Heart left ventricle (tissue), 16 donors: ENCODE measurements at places on chromosomes 16 and 17. TPM values are rescaled to one million over a fixed set of nuclear protein-coding genes. Genes with fewer than 3 reads are reported as not detected.

MCRIP2 gene
- 69.0 TPM for total RNA-seq

CTRB2 gene
- total RNA-seq = 2.8 TPM

CDRT15L2 gene
- total RNA-seq = not detected

PALB2 gene
- total RNA-seq = 4.2 TPM

CACNA1G gene
- total RNA-seq = 0.02 TPM

TMC7 gene
- total RNA-seq = 0.96 TPM

GRCh38 chr16:27264151-27264550 is 4.4 kb downstream of the NSMCE1 start:
- H3K27me3 ChIP-seq = no peaks in the 10 kb centered on the region
- H3K4me3 ChIP-seq = no peak overlapping the region
- peaks cover 10% of the 10 kb centered on the region for H3K4me1 ChIP-seq
- no peak for DNase-seq
- no peak overlapping the region for H3K27ac ChIP-seq
- no peaks in the 10 kb centered on the region for H3K36me3 ChIP-seq

DNA sequence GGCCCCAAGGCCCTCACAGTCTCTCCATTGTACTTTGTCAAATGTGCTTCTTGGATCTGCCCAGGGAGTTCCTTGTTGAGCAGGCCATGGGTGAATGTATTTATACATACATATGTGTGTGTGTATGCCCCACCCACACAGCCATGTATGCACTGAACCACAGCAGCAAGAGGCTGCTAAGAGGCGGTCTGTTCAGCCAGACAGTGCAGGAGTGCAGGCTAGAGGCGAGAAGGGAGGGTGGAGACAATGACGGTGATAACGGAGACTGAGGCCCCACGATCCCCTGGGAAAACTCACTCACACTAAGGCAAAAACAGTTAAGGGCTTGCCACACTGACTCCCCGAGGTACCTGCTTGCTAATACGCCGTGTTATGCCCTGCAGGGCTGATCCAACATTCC is 151.0 kb upstream of the CDC42EP4 start:
- no peak overlapping the region for H3K4me3 ChIP-seq
- H3K27ac ChIP-seq = no peak overlapping the region
- no peaks in the 10 kb centered on the region for H3K36me3 ChIP-seq
- DNase-seq = no peak
- H3K27me3 ChIP-seq = no peaks in the 10 kb centered on the region
- no peaks in the 10 kb centered on the region for H3K4me1 ChIP-seq

- no peaks in the 10 kb centered on the region for H3K4me1 ChIP-seq
- DNase-seq = no peak
Observed at GRCh38 chr16:7992616-7993015, 597.7 kb downstream of the TMEM114 start.

GRCh38 chr16:85943711-85944110 is 44.7 kb downstream of the IRF8 start:
- no peaks in the 10 kb centered on the region for H3K27me3 ChIP-seq
- no peak for DNase-seq
- H3K27ac ChIP-seq = no peak overlapping the region
- H3K4me3 ChIP-seq = no peak overlapping the region

- H3K27me3 ChIP-seq = no peaks in the 10 kb centered on the region
- no peak overlapping the region for H3K27ac ChIP-seq
- no peak overlapping the region for H3K4me3 ChIP-seq
- no peaks in the 10 kb centered on the region for H3K36me3 ChIP-seq
Observed at GRCh38 chr16:81582655-81583441, 138.2 kb downstream of the CMIP start.

DNA sequence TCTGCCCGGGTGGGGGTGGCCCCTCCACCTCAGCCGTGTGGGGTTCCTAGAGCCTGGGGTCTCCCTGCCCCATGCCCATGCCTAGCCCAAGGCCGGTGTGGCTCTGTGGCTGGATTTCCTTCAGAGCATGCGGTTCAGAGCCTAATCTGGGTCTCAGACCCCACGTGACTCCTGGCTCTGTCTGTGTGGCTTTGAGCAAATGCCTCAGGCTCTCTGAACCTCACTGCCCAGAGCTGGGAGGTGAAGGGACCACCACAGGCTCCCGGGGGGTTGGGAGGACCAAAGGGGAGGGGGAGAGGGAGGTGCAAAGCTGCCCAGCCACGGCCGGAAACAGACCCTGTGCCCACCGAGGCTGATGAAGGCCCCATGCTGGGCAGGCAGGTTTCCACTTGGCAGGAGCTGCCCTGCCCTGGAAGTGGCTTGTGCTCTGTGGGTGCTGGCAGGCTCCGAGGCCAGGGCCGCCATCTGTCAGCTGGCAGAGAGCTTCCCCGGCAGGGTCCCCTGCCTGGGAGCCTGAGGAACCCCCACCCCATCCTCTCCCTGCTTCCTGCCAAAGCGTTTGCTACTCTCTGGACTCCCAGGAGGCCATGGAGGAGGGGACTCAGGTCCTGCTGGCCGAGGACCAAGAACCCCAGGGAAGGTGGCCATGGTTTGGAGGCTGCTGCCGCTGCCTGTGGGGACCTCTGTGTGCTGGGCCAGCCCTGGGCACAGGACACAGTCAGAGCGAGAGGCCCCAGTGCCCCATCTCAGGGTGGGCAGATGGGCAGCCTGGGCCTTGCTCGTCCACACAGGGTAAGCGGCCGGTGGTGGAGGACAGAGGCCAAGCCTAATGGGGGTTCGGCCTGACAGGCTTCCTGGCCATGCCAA is 4.0 kb downstream of the CDH15 start:
- H3K36me3 ChIP-seq = no peaks in the 10 kb centered on the region
- peaks cover 7% of the 10 kb centered on the region for H3K4me1 ChIP-seq
- H3K27me3 ChIP-seq = peaks cover 9% of the 10 kb centered on the region
- DNase-seq = no peak
- no peak overlapping the region for H3K27ac ChIP-seq

DNA sequence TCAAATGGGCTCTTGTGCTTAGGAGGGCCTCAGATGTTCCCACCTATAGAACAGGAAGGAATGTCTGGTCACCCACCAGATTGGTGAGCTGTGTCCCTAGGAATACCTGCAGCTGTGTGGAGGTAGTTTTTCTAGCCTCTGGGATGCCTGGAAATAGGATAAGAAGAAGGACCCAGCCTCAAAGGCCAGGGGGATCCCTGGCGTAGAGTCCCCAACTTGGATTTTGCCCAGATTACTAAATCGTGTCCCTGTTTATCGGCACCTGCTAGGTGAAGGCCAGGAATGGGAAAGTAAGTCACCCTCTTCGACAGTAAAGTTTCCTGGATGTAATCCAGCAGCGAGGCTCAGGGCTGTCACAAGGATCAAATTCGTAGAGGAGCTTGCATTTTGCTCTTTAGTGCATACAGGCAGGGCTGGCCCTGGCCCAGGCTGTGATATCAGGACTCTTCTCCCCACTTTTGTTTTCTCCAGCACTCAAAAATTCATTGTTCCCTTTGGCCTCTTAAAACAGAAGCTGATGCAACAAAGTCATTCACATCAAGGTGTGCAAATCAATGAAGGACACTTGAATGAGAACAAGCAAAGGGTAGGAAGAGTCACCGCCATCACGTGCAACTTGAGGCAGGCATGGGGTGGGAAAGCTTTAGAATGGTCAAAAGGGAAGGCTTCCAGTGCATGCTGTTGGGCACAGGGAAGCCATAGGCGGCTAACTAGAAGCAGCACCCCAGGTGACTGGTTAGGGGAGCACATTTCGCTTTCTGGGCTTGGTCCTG is 7.5 kb downstream of the SLC13A2 start:
- no peaks in the 10 kb centered on the region for H3K27me3 ChIP-seq
- H3K27ac ChIP-seq = no peak overlapping the region
- no peak for DNase-seq
- no peak overlapping the region for H3K4me3 ChIP-seq
- H3K36me3 ChIP-seq = no peaks in the 10 kb centered on the region

GRCh38 chr17:48406936-48407567 is 23.0 kb downstream of the SKAP1 start:
- no peak for DNase-seq
- H3K4me3 ChIP-seq = no peak overlapping the region
- peaks cover 94% of the 10 kb centered on the region for H3K27me3 ChIP-seq

GRCh38 chr16:3095869-3096268 is 3.2 kb downstream of the ZSCAN10 start:
- H3K4me3 ChIP-seq = no peak overlapping the region
- no peak overlapping the region for H3K27ac ChIP-seq
- peak; percentile 57 for DNase-seq

GRCh38 chr17:75642784-75643642 is 9.8 kb downstream of the SMIM5 start:
- DNase-seq = no peak
- H3K4me3 ChIP-seq = no peak overlapping the region
- no peak overlapping the region for H3K27ac ChIP-seq
- H3K36me3 ChIP-seq = peaks cover 11% of the 10 kb centered on the region
- H3K4me1 ChIP-seq = peaks cover 43% of the 10 kb centered on the region

GRCh38 chr17:51909971-51910370 is 248.5 kb downstream of the CA10 start:
- no peak overlapping the region for H3K27ac ChIP-seq
- no peaks in the 10 kb centered on the region for H3K4me1 ChIP-seq
- H3K4me3 ChIP-seq = no peak overlapping the region
- H3K27me3 ChIP-seq = peaks cover 12% of the 10 kb centered on the region
- no peaks in the 10 kb centered on the region for H3K36me3 ChIP-seq

DNA sequence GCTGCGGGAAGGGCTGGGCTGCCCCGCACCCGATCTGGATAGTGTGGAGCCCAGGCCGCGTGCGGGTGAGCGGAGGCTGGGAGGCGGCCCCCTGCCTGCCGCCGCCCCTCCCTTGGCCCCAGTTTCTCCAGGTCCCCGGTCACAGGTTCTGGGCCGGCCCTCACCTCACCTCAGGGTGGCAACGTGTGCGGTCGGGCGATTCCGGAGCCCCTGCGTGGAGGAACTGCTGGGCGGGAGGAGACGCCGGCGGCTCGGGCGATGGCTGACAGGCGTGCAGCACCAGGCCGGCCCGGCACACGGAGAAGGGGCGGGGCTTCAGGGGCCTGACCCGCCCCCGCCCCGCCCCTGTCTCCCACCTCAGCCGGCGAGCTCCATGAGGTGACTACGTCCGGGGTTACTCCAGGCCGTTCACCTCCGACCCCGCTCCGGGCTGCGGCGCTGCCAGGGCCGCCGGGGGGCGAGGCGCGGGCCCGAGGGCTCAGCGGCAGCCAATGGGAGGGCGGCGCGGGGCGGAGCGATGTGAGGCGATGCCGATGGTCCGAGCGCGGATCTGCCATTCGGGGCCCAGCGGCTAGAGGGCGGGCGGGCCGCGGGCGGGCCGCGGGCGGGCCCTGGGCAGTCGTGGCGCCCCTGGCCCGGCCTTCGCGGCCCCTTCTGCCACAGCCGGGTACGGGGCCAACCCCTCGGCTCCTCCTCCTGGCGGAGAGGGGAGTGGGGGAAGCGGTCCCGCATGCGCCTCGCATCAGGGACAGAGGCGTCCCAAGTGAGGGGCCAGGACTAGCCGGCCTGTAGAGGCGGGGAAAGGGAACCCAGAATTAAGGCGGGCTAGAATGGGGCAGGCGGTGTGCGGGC is 16.7 kb upstream of the C17orf78 start:
- no peaks in the 10 kb centered on the region for H3K27me3 ChIP-seq
- peaks cover 21% of the 10 kb centered on the region for H3K4me1 ChIP-seq
- H3K36me3 ChIP-seq = no peaks in the 10 kb centered on the region
- DNase-seq = peak; percentile 94
- peak overlapping the region; percentile 61 for H3K4me3 ChIP-seq

DNA sequence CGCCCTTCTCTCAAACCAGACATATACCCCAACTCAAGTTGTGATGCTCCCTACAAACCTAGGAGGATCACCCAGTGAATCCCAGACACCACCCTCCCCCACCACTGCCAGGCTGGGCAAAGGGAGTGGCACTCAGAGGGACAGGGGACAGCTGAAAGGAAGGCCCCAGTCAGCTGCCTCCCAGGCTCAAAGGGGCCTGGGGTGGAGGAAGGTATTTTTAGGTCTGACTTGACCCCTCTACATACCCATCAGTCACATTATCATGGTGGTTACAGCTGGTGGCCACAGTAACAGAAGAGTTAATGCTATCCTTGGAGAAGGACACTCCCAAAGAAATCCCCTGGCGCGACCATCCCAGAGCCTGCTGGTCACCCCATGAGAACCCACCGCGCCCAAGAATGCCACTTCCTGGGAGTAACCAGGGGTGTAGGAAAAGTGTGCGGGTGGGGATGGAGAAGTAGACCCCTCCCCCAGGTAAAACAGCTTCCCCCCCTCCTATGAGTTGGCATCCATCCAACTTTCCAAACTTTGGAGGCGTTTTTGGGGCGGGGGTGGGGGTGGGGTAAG is 1.1 kb downstream of the CACNB1 start:
- peak overlapping the region; percentile 92 for H3K27ac ChIP-seq
- peaks cover 26% of the 10 kb centered on the region for H3K36me3 ChIP-seq
- H3K4me3 ChIP-seq = peak overlapping the region; percentile 81
- H3K4me1 ChIP-seq = peaks cover 15% of the 10 kb centered on the region

DNA sequence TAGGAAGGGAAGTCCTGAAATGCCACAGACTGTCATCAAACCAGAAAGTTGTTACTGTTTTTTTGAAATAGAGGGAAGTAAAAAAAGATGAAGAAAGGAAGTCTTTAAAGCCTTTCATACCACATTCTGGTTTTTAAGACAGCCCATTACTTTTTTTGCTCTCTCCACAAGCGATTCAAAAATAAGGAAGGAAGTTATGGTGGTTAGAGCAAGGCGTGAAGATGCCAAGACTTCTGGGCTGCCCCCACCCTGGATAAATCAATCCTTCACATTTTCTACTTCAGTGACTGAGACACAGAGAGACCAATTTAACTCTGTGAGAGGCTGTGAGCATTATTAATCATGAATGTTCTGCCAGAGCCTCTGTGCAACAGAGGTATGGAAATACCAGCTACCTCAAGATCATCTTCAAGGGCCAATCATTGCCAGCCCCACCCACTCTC is 82.3 kb upstream of the BCAR1 start:
- no peaks in the 10 kb centered on the region for H3K4me1 ChIP-seq
- DNase-seq = no peak
- H3K36me3 ChIP-seq = no peaks in the 10 kb centered on the region
- H3K27ac ChIP-seq = no peak overlapping the region
- H3K4me3 ChIP-seq = no peak overlapping the region

- no peaks in the 10 kb centered on the region for H3K27me3 ChIP-seq
- H3K4me1 ChIP-seq = no peaks in the 10 kb centered on the region
- H3K27ac ChIP-seq = no peak overlapping the region
- no peak for DNase-seq
Observed at GRCh38 chr16:24433706-24434105, 105.7 kb upstream of the RBBP6 start.

DNA sequence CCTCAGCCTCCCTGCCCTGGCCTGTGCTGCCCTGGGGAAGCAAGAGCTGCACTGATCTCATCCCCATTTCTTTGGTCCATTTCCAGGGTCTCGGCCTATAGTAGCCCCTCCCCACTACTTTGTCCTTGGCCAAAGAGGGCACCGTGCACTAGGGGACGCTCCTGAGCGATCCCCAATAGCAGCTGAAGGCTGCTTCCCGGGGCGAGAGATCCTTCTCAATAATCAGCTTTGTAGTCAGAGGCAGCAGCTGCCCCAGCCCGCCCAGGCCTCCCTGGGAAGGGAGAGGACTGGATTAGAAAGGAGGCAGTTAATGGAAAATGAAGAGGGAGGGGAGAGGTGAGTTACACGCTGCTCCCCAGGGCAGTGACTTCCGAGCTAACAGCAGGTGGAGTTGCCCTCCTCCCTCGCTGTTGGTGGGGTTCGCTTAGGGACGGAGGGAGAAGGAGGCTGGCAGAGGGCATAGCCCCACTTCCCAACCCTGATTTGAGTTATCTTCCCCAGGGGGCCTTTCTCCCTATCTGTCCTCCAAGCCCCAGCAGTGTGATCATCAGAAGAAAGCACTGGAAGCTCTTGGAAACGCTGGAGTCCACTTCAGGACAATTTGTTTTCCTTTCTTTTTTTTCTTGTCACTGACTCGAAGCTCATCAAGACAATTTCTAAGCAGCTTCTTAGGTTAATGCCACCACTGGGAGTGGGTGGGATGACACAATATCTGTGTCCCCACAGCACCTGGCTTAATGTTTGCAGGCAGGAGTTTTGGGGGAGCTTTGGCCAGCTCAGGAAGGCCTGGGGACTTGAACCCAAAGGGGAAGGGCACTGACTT is 2.6 kb downstream of the MXRA7 start:
- H3K4me1 ChIP-seq = peaks cover 74% of the 10 kb centered on the region
- H3K27ac ChIP-seq = peak overlapping the region; percentile 95
- no peak for DNase-seq
- H3K4me3 ChIP-seq = no peak overlapping the region
- H3K36me3 ChIP-seq = peaks cover 7% of the 10 kb centered on the region
